ENCODE measurements at places on chromosomes 6 and 20.

DNA sequence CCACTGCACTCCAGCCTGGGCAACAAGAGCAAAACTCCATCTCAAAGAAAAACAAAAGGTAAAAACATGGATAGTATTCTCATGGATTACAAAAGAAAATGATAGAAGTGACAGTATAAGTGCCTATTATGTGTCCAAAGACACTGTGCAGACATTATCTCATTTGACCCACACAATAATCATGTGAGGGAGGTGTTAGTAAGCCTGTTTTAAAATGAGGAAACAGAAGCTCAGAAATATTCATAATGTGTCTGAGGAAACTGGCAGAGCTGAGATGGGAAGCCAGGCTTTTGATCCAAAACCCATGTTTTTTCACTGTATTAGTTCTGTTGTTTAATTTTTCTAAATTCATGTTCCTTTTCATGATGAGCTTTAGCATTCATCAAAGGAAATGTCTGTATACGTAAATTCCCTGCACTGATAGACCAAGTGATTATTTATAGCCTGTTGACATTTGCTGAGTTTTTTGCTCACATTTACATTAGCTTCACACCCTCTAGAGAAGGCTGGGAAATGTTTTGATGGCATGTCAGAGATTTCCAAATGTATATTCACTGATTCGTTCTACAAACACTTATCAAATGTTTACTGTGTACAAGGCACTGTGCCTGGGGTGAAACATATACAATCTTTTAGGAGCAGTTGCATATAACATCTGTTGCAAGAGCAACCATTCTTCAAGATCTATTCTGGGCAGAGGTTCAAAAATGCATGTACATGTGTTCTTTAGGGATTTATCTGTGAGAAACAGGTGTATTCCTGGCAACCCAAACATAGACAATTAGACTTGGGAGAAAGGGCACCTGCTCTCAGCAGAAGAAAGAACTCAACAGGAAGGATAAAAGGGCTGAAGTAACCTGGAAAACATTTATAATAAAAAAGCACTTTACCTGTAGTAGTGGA is 331.5 kb downstream of the SAMD5 start:
- DNase-seq, result no peak

DNA sequence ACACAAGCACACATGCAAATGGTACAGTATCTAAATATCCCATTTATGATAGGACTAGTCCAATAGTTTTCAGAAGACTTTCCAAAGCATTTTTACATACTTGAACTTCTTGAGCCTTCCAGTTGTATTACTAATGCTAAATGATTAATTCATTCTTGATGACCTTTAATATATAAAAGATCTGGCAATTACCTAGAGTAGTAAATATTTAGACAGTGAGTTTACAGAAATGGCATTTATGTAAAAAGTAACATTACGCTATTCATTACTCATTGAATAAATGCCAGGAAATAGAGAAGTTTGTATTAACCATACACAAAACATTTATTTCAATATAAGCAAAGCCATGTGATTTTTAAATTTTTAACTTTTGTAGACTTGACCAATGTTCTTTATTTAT is 158.8 kb downstream of the DST start:
- DNase-seq, result no peak

DNA sequence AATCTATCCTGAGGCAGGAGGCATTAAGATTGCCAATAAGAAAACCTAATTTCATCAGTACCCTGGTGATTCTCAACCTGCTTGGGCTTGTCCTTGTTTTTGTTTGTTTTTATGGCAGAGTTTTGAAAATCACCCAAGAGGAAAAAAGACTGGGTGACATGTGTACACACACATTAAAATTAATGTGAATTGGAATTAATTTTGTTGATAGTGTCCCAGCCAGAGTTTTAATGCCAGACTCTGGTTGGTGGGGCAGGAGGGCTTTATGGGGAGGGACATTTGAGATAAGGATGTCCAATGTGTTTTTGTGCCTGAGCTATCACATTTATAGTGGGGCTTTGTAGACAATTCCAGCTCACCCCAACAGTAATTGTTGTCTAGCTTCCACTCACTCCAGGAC is 184.6 kb downstream of the ID4 start:
- no peak for DNase-seq

DNA sequence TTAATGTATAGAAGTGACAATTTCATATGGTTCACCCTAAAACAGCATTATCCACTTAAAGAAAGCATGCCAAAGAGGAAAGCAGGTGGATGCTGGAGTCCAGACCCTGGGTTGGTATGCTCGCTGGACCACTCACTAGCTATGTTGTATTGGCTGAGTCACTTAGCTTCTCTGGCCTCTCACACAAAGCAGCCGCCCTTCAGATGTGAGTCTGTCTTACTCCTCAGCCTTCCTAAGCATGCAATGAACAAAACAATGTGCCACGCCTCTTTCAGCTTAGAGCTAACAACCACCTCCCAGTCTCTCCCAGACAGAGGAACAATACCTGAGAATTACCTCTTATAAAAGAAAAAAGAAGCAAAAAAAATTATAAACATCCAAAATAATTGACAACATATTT is 29.4 kb downstream of the SIM1 start:
- DNase-seq, result no peak

GRCh38 chr6:37492236-37492972 is 7.3 kb downstream of the CCDC167 start:
- DNase-seq, result peak; percentile 52

- no peak for DNase-seq
Observed at GRCh38 chr6:14626556-14626955, 509.0 kb downstream of the CD83 start.

DNA sequence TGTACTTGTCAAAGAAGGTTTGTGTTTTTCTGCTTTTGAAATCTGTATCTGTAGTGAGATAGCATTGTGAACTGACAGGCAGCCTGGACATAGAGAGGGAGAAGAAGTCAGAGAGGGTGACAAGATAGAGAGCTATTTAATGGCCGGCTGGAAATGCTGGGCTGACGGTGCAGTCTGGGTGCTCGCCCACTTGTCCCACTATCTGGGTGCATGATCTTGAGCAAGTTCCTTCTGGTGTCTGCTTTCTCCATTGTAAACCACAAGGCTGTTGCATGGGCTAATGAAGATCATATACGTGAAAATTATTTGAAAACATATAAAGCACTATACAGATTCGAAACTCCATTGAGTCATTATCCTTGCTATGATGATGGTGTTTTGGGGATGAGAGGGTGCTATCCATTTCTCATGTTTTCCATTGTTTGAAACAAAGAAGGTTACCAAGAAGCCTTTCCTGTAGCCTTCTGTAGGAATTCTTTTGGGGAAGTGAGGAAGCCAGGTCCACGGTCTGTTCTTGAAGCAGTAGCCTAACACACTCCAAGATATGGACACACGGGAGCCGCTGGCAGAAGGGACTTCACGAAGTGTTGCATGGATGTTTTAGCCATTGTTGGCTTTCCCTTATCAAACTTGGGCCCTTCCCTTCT is 18.4 kb downstream of the CD83 start:
- DNase-seq, result peak; percentile 48

- no peak for DNase-seq
Observed at GRCh38 chr20:40491009-40491590, 197.9 kb downstream of the MAFB start.

- DNase-seq, result no peak
Observed at GRCh38 chr6:12158686-12159415, 131.3 kb upstream of the EDN1 start.

DNA sequence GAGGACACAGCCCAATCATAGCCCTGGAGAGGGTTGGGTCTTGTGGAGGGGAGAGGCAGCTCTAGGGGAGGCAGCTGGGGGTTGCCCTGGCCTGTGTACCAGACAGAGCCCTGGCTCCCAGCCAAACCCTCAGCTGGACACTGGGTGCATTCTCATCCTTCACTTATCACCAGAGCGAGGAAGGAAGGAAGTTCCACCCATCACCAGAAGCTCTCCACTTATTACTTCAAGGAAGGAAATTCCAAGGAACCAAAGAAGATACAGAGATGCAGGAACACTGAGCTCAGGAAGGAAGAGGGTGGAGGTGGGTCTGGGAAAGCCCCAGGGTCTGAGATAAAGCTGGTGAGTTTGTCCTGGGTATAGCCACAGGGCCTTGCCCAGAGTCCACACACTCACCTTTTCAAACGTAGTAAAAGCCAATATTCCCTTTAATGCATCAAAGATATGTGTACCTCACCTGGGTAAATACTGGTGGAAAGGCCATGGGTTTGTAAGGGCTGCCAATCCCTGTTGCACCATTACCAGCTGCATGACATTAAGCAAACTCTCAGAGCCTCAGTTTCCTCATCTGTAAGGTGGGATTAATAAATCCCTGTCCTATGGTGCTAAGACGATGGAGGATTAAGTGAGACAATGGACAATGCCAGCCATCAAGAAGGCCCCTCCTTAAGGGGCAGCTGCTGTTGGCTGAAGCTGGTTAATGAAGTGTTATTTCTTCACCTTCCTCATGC is 109.7 kb upstream of the NAA20 start:
- DNase-seq, result no peak

DNA sequence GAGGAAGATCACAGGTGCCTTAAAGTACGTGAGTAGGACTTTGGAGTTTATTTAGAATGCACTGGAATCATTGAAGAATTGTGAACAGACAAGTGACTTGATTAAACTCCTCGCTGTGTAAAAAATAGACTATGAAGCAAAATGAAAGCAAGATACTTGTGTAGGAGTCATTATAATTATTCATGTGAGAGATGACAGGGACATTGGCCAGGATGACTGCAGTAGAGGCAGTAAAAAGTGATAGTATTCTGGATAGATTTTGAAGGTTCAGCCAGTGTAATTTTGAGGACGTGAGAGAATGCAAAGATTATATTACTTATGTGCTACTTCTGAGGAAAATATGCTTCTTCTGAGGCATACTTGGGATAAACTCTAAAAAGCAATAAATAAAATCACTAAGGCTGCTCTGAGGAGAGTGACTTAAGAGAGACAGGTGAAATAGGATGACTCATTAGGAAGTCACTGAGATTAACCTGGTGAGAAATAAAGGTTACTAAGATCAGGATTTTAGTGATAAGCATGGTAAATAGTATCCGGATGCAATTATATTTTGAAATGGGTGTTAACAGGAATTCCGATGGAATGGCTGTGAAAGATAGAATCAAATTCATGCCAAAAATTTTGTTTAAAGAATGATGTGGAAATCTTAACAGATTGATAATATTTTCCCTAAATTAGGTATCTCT is 202.0 kb downstream of the CENPW start:
- no peak for DNase-seq

- no peak for DNase-seq
Observed at GRCh38 chr20:2300420-2300819, 4.6 kb downstream of the TGM3 start.

DNA sequence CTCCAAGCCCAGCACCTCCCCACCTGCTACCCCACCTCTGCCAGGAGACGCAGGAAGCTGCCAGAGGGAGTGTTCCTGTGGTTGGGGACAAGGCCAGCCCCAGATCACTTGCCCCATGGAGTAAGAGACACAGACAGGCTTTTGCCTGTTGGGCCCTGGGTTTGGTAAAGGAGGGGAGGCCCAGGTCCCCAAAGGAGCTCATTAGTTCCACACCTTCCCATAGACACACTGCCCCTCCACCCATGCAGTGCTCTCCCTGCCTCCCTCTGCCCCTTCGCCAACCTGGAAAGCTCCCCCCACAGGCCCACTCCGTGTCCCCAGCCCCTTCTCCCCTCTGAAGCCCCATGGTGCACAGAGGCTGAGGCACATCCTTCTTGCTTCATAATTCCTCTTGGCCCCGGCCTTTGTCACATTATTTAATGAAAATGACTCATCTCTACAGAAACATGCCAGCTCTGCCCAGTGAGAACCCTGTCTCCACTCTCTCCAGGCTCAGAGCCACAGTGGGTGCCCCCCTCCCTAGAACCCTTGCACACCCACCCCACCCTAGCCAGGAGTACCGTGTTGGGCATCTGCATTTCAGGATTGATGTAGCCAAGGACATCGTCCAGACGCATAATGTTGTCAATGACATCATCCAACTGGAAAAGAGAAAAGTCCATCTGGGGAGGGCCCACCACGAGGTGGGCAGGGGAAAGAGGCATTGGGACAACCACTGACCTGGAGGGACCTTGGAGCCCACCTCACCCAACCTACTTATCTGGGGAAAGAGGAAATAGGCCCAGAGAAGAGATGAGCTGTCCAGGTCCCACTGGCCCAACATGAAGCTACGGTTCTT is 46.0 kb downstream of the TFEB start:
- peak; percentile 48 for DNase-seq
